NCI-H526 (cell line): ENCODE measurements at places on chromosomes 3 and 15.
A peak's percentile ranks its signal among the peaks of the same experiment; 100 is the strongest.

GRCh38 chr3:151852074-151852811 is 21.2 kb upstream of the SUCNR1 start:
- no peak for DNase-seq

GRCh38 chr3:11671648-11672100 is 28.0 kb upstream of the VGLL4 start:
- no peak for DNase-seq

GRCh38 chr3:169528289-169528688 is 135.2 kb downstream of the MECOM start:
- no peak for DNase-seq

DNA sequence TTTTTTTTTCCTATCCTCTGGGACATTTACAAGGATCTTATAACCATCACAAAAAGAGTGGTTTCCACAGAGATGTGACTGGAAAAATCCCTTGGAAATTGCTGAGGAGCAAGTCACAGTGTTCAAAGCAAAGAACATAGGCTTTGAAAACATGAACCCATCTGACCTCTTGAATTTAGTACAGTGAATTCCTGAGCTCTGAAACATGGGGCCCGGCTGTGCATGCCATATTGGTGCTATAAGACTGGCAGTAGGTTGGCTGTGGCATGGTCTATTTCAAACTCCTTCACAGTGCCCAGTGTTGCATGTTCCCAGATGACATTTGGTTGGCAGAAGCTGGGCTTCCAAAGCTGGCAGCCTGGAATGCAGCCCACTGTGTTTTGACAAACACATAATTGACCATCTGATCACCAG is 202.2 kb downstream of the TIGIT start:
- DNase-seq = no peak

DNA sequence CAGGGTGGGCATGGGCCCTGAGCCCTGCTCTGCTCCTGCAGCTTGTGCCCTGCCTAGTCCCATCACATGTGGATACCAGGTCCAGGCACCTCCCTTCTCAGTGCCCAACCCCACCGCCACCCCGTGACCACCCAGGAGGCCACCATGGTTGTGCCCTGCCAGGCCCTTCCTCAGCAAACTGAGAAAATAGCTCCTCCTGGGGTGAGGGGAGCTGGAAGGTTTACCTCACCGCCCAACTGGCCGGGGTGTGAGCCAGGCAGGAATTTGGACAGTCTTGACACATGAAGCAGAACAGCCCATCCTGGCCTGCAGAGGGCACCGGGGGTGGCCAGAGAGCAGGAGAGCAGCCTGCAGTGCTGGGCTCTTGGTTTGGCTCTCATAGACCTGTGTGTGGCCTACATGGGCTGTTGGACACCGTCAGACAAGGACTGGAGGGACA is 11.4 kb upstream of the C3orf22 start:
- DNase-seq = no peak

DNA sequence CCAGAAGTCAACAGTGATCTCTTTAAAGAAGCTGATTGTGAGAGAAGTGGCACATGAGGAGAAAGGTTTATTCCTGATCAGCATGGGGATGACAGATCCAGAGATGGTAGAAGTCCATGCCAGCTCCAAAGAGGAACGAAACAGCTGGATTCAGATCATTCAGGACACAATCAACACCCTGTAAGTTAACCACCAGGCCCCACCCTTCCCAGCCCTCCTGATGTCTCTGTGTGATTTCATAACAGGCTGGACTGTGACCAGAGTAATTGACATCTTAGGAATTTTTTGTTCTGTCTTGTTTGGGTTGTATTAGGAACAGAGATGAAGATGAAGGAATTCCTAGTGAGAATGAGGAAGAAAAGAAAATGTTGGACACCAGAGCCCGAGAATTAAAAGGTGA is 67.7 kb downstream of the KLHL25 start:
- no peak for DNase-seq

DNA sequence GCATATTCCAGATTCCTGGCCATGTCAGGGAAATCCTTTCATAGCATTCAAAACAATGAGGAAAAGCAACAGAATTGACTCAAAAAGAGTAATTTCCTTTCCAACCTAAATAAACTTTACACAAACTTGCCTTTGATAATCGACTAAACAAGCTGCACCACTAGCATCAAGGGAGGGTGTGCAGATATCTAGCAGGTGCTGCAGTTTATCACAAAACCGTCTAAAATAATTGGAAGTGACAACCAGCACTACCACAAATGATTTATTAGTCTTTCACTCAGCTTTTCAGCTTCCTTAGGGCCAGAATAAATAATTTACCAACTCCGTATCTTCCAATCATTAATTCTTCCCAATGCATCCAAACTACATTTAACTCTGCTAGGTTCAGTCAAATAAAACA is 71.7 kb downstream of the TBC1D5 start:
- DNase-seq = no peak

DNA sequence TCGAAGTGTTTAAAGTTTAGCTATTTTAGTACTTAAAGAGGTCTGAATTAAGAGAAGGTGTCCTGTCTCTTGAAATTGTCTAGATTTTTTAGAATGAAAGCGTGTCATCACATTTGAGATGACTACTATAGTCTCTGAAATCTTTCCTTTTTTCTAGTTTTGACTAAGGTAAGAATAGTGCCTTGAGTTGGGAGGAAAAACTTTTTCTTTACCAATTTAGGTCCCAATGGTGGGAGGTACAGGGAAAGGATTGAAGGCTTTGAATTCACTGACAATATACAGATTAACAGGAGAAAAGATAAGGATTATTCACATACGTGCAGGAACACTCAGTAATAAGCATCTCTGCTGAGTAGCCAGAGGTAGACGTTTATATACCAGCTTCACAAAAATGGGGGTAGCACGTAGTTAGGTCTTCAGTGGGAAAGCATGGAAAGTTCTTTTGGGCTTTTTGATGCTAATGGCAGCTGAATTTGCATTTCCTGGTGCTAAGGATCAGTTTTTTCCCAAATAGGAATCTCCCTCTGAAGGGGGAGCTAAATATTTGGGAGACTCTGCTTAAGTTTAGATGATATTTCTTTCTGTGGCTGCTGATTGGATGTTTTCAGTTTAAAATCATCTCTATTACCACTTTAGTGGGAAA is 88.1 kb downstream of the VPS8 start:
- no peak for DNase-seq

DNA sequence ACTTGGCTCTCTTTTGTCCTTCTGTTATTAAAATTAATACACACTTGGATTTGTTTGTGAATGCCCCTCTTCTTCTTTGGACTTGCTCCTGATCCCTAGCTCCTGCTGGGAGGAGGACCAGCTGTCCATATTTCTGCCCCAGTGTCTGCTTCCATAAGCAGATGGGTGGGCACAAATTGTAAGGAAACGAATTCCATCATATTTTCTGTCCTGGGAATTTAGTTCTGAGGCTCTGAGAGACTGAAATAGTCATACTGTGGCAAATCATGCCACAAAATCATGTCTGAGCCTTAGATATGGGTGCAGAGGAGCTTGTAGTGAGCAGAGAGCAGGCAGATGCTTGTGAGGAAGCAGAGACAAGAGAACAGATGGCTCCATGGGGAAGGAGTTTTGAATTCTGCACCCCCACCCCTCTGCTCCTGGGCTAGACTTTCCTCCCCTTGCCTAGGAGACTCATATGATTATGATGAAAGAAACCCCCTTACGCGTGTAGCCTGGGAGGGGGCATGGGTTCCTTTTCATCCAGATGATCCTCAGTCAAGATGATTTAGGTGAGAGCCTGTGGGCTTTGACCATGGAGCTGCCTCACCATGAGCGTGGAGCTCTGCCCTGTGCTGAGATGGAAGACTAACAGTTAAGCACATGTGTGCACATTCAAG is 50.6 kb downstream of the SV2B start:
- no peak for DNase-seq

GRCh38 chr3:42743204-42743995 is 29.7 kb downstream of the CCDC13 start:
- no peak for DNase-seq

- DNase-seq = peak; percentile 54
Measured at GRCh38 chr3:89851974-89852621, 744.7 kb downstream of the EPHA3 start.

DNA sequence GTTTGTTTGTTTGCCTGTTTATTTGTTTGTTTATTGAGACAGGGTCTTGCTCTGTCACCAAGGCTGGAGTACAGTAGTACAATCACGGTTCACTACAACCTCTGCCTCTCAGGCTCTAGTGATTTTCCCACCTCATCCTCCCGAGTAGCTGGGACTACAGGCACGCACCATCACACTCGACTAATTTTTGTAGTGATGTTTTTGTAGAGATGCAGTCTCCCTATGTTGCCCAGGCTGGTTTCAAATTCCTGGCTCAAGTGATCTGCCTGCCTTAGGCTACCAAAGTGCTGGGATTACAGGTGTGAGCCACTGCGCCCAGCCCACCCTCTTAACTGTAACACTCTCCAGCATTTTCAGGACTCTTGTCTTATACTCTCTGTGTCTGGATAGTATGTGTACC is 26.7 kb downstream of the PLD1 start:
- DNase-seq = no peak

- DNase-seq = no peak
Measured at GRCh38 chr3:53131096-53131495, 861 bp upstream of the RFT1 start.

GRCh38 chr3:9292516-9292915 is 43.1 kb upstream of the SRGAP3 start:
- DNase-seq = no peak

- peak; percentile 49 for DNase-seq
Measured at GRCh38 chr3:105527949-105528348, 161.2 kb downstream of the ALCAM start.

GRCh38 chr3:47019201-47019600 is 39.7 kb downstream of the NBEAL2 start:
- DNase-seq = no peak

GRCh38 chr15:38605744-38606143 is 41.1 kb upstream of the RASGRP1 start:
- no peak for DNase-seq

- no peak for DNase-seq
Measured at GRCh38 chr3:146634346-146634745, 29.2 kb upstream of the PLSCR5 start.

- DNase-seq = no peak
Measured at GRCh38 chr3:180932819-180933218, 20.3 kb downstream of the FXR1 start.

- no peak for DNase-seq
Measured at GRCh38 chr15:57635300-57635909, 43.7 kb downstream of the MYZAP start.

GRCh38 chr3:192260116-192261010 is 467.0 kb downstream of the FGF12 start:
- no peak for DNase-seq

- peak; percentile 55 for DNase-seq
Measured at GRCh38 chr15:26974120-26974780, 3.3 kb downstream of the GABRG3 start.

- no peak for DNase-seq
Measured at GRCh38 chr3:153442386-153442785, 280.4 kb downstream of the RAP2B start.

DNA sequence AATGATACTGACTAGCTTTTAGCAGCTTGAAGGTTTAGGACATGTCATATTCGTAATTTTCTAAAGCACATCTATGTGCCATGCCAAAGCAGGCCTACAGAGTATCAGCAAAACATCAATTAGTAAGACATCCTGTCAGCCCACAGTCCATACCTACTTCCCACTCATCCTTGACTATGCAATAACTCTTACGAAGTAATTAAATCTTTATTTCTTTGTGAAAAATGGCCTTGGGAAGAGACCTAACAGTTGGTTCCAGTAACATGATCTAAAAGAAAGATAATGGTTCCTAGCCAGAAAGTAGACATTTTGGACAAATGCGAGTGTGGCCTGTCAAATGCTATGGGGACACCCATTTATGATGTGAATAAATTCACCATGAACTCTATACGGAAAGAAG is 172.6 kb upstream of the TNIK start:
- DNase-seq = no peak

DNA sequence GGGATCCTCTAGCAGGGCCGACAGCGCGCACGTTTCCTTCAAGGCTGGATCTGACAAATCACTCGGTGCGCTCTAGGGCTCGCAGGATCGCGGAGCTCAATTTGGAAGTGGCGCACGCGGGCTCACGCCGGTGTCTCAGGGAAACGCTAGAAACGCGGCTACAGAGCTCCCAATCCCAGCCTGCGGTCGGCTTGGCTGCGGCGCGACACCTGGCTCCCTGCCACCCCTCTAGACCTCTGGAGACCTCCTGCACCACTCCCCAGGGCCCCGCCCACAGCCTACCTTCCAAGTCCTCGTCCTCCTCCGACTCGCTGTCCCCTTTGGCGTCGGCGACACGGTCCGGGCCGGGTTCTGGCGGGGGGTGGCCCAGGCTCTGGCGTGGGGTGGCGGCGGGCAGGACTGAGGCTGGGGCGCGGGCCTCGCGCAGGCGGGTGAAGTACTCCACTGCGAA is 596 bp downstream of the PRKAR2A start:
- DNase-seq = peak; percentile 86

- DNase-seq = no peak
Measured at GRCh38 chr3:122967765-122968164, 59.8 kb downstream of the SEMA5B start.

DNA sequence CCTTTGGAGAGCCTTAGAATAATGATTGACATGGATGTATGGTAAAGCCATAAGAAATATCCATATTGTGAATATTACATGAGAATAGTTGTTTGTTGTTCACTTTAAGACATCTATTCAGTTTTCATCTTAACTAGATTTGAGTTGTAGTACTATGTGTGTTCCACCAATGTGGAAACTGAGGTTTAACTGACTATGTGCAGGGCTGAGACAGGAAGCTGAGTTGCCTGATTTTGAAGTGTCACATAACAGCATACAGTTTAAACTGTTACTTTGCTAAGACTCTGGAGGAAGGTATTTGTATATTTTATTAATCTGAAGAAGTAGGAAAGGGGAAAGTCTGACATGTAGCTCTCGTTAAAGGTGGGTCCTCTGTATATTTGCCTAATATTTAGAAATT is 2.1 kb downstream of the ECT2 start:
- no peak for DNase-seq

DNA sequence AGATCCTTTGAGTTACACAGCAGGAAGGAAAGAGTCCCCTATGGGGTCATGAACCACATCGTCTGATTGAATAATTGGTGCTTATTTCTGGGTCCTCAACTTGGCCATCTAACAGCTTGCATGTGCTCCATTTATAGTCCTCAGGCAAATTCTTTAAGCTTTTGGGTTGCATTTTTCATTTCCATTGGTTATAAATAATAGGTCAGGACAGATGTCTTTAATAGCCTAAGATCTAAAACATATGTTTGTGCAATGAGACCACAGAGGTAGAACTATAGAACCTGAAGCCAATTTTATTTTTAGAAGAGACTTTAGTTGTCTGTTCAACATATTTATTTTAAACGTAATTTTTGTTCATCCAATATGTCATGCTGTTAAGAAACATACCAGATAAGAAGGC is 43.2 kb downstream of the CD200R1L start:
- DNase-seq = no peak

- DNase-seq = no peak
Measured at GRCh38 chr3:40768536-40768935, 243.8 kb downstream of the ZNF621 start.

- DNase-seq = no peak
Measured at GRCh38 chr3:172938788-172939187, 188.3 kb downstream of the ECT2 start.
